Mesenteric fat pad (tissue), 1 donor: ENCODE measurements at places on chromosomes 1 and 21. TPM values are rescaled to one million over a fixed set of nuclear protein-coding genes. Genes with fewer than 3 reads are reported as not detected.

Gene PPIH
- 20.8 TPM for total RNA-seq

Gene GNAT2
- not detected for total RNA-seq

Gene HFM1
- 0.84 TPM for total RNA-seq

Gene OR2M4
- not detected for total RNA-seq

Gene RASSF5
- 11.4 TPM for total RNA-seq

Gene ACTA1
- total RNA-seq = not detected

Gene RIIAD1
- total RNA-seq = not detected

Gene SDHC
- total RNA-seq = 201 TPM

Gene LIN28A
- total RNA-seq = not detected

Gene BSND
- not detected for total RNA-seq

Gene TMEM269
- not detected for total RNA-seq

Gene KCNK2
- 0.26 TPM for total RNA-seq

Gene PCP4
- not detected for total RNA-seq
